ENCODE measurements at places on chromosomes 5 and 9.

- no peak for DNase-seq
Measured at GRCh38 chr5:82327941-82328340, 49.8 kb upstream of the RPS23 start.

DNA sequence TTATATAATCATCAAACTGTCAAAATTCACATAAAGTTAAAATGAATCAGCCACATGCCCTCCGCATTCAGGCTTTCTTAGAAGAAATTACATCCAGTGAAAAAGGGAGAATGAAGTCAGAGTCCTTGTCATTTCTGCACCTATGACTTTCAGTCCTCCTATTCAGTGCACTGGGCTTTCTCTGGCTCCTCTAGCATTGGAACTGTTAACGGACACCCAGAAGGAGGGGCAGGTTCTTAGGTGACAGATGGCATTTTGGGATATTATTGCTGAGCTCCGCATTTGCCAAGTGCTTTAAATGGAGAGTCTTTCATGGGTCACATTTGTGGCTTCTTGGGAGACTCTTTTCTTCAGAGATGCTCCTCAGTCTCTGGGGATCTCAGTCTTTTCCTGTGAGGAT lies 40.0 kb downstream of the ADAMTS19 start:
- DNase-seq: no peak

GRCh38 chr9:16090907-16091629 lies 538.2 kb downstream of the CCDC171 start:
- no peak for DNase-seq

DNA sequence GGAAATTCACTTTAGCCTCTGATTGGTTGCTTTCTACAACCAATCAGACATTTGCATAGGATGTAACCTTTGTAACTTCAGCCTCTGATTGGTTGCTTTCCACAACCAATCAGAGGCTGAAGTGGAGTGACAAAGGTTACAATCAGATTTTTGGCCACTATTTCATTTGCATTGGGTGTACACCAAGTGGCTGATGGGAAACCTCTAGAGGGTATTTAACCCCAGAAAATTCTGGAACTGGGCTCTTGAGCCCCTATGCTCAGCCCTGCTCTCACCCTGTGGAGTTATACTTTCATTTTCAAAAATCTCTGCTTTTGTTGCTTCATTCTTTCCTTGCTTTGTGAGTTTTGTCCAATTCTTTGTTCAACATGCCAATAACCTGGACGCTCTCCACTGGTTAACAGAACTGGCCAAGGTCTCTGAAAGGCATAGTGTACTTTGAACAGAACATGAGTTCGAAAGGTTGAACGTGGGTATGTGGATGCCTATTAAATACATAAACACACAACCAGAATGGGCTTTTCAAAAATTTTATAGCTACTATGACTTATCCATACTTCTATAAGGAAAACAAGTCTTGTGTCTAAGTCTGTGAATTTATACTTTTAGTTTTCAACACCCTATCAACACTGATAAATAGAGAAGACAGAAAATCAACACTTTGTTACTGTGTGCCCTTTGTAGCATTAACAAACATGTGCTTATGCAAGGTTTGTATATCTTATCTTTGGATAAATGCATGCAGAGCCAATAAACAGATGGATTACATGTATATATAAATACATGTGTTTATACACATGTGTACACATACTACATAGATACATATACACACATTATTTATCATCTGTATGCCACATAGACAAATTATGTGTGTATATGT lies 568.1 kb downstream of the CTNND2 start:
- DNase-seq: no peak

GRCh38 chr9:18442629-18443491 lies 31.1 kb upstream of the ADAMTSL1 start:
- DNase-seq: peak; percentile 60
